ENCODE measurements at places on chromosomes 3 and 15. TPM values are rescaled to one million over a fixed set of nuclear protein-coding genes. Genes with fewer than 3 reads are reported as not detected.

DNA sequence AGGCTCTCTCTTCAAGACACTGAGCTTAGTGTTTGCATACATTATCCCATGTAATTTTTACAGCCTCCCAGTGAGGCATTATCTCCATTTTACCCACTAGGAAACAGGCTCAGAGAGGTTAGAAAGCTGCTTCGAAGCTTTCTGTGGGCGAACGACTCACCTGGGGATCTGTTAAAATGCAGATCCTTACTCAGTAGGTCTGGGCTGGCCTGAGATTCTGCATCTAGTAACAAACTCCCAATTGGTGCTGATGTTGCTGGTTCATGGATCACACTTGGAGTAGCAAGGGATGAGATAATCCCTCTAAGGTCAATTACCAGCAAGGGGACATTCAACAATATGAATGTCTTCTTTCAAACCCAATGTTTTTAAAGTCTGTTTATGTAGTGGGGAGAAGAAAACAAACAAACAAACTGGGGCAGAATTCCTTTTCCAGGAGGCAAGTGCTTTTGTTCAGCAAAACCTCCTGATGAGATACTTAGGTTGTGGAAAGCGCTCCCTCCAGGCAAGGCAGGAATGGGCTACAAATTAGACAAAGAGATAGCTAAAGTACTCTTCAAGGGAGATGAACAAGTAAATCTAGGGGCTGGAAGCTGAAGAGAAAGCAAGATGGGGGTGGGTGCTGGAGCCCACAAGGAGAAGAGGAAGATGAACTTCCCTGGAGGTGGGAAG, 311.9 kb downstream of the SHQ1 start:
- no peak for DNase-seq

DNA sequence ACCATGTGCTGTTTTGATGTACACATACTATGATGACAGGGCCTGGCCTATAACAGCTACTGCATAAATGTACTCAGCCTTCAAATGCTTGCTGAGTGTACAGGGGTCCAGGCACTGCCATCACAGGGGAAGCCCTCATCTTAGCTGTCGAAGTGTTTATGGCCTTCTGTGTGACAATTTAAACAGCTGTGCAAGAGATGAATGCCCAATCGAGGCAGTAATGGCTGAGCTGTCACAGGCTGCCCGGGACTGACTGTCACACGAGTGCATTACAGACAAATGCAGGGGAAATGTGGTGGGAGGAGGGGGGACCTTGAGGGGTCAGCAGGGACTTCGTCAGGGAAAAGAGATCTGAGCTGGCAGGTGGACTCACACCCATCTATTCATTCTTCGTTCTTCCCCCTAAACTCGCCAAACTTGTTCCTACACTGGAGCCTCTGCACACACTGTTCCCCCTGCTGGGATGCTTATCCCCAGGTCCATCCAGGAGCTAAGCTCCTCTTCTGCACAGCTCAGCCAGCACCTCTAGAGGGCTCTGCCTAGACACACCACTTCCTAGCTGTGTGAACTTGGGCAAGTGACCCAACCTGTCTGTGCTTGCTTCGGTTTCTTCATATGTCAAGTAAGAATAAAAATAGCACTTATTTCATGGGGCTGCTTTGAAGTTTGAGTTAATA, 156.2 kb upstream of the IQSEC1 start:
- no peak for DNase-seq

DNA sequence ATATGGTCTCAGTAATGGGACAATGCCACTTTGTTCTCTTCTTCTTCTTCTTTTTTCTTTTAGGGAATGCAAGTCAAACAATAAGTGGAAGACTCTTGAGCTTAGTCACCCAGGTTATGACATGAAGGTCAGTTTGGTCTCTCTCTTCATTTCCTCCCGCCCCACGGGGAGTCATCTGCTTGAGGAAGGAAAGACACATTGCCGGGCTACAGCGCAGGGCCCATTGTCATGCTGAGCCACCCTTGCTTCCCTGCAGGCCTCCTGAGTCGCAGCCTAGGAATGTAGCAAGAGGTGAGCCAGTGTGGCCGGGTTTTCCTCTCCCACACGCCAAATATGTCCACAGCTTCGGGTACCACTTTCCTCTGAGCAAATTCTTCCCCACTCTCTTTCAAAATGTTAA, 47.6 kb downstream of the RAP2B start:
- no peak for DNase-seq

SCAMP5 gene
- 19.5 TPM for polyA plus RNA-seq

GRCh38 chr3:25009665-25010064, 418.4 kb upstream of the RARB start:
- DNase-seq, result no peak

DNA sequence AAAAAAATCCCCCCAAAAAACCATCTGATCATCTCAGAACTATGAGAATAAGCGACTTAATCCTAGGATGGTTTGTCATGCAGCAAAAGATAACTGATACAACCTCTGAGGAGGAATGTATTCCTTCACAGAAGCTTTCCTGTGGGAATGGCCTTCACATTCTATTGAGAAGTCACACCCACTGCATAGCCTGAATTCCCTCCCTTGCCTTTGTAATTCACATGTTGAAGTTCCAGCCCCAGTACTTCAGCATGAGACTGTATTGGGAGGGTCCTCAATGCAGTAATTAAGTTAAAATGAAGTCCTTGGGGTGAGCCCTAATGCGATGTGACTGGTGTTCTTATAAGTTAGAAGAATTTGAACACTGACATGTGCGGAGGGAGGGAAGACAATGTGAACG, 395.2 kb downstream of the TUSC7 start:
- no peak for DNase-seq
